ENCODE measurements at places on chromosomes 12 and 14.

GRCh38 chr14:99812096-99812750 lies 19.0 kb downstream of the EML1 start:
- DNase-seq, result no peak

- DNase-seq, result no peak
Observed at GRCh38 chr12:13805041-13805440, 176.4 kb downstream of the GRIN2B start.

GRCh38 chr14:44339862-44340261 lies 167.2 kb downstream of the FSCB start:
- no peak for DNase-seq

DNA sequence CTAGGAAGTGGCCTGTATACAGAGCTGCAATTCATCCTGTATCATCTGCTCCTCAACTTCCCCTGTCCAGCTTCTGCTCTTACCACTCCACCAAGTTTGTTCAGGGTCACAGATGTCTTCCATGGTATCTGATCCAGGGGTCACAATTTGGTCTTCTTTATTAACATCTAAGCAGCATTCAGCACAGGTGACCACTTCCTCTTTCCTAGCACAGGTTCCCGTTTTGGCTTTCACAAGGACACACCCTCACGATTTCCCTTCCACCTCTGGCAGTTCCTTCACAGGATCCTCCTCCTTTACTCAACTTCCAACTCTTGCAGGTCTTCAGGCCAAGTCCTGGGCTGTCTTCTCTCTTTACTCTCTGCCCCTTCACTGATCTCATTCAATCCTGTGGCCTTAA lies 93.6 kb downstream of the TTC7B start:
- no peak for DNase-seq

- DNase-seq, result peak; percentile 52
Observed at GRCh38 chr14:96275177-96276112, 19.4 kb downstream of the BDKRB1 start.

DNA sequence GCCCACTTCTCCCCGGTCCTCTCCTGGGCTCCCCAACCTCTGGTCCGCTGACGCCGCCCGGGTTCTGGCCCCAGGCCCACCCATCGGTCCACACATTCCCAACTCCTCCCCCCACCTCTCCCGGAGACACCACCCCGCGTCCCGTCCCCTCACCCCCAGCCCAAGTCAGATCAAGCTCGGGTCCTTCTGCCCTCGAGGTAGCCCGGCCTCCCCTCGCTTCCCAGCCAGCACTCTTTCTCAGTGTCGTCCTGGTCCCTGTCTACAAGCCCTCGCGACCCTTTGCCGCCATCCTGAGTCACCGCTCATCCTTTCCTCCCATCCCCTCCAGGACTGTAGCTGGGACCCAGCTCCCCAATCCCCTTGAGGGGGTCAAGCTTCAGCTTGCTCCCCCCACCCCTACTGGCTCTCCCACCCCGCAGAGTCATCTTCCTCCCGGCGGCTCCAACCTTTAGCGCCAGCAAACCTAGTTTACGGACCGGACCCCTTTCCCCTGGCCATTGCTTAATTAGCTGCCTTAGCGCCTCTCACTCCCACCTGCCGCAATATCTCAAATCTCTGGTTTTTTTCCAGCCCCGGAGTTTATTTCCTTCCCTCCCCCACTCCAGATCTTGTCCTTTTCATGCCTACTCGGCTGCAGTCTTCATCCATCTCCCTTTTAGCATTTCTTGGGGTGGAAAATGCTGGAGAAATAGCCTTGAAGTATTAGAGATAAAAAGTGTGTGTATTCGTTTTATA lies 1.1 kb downstream of the PPP4R4 start:
- DNase-seq, result peak; percentile 24

DNA sequence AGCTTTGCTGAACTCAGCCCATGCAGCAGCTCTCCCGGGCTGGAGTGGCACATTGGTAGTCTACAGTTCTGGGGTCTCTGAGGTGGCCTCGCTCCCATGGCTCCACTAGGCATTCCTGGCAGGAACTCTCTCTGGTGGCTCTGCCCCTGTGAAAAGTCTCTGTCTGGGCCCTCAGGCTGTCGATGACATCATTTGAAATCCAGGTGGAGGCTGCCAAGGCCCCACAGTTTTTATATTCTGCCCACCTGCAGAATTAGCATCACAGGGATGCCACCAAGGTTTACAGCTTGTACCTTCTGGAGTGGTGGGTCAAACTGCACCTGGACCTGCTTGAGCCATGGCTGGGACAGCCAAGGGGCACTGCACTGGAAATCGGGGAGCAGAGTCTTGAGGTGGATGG lies 31.6 kb downstream of the KRT80 start:
- DNase-seq, result no peak

DNA sequence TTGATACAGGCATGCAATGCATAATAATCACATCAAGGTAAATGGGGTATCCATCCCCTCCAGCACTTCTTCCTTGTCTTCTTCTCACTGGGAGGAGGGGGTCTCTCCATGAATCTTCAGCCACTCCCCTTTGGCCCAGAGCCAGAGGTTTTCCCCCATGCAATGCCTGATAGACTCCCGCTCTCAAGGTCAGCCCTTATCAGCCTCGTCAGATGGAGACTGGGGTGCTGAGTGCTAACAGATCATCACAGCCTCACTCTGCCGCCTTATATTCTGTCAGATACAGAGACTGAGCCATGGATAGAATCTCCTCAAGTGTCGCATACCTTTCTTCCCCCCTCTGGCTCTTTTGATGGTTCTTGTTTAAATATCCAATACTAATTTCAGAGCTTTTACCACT lies 503.1 kb downstream of the AACS start:
- no peak for DNase-seq
